CD4-positive, alpha-beta T cell treated with Interleukin-1 beta for 1 hour (primary cell): ENCODE measurements at places on chromosomes 2 and 18.

- DNase-seq, result no peak
Measured at GRCh38 chr2:105357122-105357521, 19.8 kb downstream of the C2orf49 start.

- no peak for DNase-seq
Measured at GRCh38 chr2:124333784-124334183, 308.7 kb downstream of the CNTNAP5 start.

DNA sequence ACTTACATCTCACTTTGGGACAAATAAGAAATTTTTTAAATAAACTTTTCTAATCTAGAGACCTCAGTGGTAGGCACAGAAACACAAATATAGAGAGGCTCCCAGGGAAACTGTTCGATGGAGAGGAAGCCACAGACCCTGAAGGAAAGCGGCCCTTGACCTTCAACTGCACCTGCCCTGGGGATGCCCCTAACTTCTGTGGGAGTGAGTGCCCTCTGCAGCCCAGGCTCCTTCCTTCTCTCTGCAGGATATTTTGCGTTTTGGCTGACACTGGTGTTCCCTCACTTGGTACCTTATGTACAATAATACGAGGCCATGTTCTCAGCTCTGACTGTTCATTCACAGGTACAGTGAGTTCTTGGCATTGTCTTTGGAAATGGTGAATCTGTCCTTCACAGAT is 64.8 kb upstream of the MAL start:
- DNase-seq, result no peak

DNA sequence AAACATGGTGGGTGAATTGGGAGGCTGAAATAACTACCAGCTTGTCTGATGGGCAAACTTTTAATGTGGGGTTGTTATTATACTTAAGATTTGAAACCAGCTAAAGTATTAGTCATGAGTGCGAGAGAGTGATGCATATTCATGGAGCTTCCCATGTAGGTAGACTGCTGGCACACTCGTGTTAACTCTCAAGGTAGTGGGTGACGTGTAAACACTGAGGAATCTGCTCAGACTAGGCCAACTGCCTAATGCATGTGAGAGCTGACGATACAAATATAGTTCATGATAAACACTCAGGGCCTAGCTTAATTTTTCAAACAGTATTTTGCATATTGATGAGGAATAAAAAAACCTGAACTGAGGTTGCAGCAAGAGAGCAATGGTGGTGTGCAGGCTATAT is 1165.7 kb upstream of the PIK3C3 start:
- DNase-seq, result no peak

DNA sequence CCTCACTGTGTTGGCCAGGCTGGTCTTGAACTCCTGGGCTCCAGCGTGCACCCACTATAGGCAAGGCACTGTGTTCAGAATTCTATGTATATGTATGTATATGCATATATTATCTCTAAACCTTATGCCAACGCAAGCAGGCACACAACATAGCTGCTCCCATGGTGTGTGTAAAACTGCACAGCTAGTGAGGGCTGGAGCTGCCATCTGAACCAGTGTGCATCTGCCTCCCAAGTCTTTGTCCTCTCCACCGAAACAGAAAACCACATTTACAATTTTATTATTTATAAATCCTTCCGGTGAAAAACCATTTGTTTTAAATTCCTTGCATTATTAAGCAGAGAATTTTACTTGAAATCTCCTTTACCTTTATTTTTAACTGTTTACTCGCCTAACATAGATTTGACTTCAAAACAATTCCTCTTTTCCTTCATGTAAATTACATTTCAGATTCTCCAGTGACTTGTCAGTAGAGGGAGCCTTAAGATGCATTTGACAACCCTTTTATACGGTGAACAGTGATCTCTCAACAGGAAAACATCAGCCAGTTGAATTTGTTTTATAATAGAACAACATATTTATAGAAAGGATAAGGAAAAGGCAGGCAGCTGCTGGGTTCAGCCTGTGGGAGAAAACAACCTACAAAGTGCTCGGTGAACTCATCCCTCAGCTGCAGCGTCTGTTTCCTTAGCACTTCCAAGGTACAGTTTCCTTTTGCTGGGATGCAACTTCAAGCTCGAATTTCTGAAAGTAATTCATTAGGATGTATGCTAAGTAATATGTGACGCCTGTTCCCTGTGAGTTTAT is 101.2 kb downstream of the MYT1L start:
- no peak for DNase-seq

GRCh38 chr18:27600245-27600644 is 415.1 kb upstream of the CHST9 start:
- DNase-seq, result no peak

DNA sequence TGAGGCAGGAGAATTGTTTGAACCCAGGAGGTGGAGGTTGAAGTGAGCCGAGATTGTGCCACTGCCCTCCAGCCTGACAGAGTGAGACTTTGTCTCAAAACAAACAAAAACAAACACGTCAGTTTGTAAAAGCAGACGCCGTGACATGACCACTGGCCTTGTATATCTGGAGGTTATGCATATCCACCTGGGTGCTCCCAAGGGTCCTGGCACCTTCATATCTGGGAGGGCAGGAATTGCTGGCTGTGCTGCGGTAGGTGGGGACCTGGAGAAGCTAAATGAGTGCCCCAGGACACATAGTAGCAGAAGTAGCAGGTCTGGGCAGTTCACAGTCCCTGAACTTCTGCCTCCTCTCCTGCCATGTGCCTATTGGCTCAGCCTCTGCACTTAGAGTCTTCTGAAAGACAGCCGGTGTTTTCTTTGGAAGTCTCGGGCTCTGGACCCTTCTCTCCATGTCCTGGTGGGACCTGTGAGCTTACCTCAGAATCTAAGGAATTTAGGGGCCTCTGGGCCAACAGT is 30.9 kb upstream of the IL1R2 start:
- no peak for DNase-seq

- DNase-seq, result no peak
Measured at GRCh38 chr18:78818495-78818894, 161.1 kb upstream of the SALL3 start.

DNA sequence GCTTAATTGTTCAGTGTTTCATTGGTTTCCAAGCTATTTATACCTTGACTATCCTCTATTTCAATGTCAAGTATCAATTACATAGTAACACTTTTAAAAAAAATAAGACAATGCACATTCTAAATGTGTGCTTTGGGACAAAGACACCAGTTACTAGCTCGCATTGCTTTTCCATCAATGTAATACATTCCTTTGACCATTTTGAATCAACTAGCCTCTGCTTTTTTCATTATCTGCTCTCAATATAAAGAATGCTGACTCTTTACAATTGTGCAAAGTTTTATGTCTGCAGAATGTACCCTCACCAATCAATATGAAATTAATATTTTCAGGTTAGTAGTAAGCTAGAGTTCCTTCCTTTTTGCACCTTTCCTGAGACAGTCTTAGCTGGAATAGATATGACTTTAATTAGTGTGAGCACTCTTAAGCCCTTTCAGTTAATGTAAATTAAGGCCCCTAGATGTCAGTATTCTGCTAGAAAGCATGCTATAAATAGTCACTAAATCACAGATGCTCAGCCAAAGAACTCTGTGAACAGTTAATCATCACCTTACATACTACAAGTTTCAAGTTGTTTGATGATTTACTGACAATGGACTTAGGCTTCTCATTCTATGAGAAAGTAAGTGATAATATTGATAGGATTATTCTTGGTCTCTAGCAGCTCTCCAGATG is 413.6 kb downstream of the PTH2R start:
- no peak for DNase-seq
